ENCODE measurements at places on chromosomes 11 and 22.

- no peak for DNase-seq
These were observed 28.3 kb downstream of the MYO18B start for GRCh38 chr22:25770333-25770732.

DNA sequence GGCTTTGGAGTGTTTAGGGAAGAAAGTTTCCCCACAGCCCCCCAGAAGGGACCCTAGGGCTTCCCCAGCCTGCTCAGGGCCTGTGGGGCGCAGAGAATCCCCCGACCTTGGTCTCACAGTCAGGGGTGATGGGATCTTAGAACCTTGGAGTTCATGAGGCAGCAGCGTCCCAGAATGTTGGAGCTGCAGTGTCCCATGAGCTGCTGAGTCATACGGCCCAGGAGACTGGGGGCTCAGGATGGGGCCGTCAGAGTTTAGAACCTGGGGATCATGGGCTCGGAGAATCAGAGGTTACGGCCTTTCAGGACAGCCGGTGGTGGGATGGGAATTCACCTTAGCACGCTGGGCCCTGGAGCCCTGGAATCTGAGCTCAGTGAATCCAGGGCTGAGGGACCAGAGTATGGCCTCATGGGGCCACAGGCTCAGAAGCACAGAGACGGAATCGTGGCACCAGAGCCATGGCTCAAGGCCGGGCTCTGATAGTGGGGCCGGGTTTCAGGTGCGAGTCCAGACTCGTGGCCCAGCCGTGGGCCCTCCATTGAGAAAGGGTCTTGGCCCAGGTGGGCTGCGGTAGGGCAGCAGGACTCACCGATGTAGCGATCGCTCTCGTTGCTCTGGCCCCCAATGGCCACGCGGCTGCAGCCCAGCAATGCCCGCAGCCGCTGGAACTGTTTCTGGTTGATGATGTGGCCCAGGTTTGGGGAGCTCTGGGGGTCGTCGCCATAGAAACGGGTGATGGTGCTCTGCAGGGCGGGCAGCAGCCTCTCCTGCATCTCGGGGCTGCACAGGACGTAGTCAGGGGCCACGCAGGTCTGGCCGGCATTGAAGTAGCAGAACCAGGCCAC lies 9.5 kb downstream of the ALDH3B2 start:
- DNase-seq, result no peak

- DNase-seq, result no peak
These were observed 235.5 kb downstream of the GRIK4 start for GRCh38 chr11:120746836-120747609.

- no peak for DNase-seq
These were observed 432.2 kb upstream of the ANO3 start for GRCh38 chr11:25899617-25900160.

DNA sequence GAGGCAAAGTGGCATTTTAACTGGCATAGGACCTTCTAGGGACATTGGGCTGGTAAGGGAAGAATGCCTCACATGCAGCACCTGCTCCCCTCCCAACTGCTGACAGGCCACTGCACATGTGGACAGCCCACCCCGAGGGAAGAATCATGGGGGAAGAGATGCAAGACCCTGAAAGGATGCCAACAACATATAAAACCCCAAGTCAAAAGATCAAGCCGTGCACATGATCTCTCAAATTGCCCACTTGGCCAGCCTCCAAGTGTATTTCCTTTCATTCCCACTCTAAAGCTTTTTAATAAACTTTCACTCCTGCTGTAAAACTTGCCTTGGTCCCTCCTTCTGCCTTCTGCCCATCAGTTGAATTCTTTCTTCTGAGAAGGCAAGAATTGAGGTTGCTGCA lies 947.8 kb upstream of the CCDC90B start:
- DNase-seq, result no peak

DNA sequence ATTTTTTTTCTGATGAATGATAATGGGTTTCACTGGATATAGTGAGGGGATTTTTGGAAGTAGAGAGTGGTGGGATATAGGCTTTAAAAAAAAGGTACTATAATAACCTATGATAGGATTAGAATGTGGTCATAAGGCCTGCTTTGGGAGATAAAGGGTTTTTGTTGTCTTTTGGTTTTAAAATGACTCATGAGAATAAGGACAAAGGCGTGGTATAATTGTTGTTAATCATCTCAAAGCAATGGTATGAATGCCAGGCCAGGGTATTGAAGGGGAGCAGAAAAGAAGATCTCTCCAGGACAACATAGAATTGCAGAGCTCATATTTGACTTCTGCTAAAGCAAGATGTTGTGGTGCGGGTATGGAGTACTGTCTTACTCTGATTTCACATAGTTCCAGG lies 579.4 kb downstream of the JRKL start:
- no peak for DNase-seq

GRCh38 chr11:119989159-119989821 lies 148.6 kb downstream of the TRIM29 start:
- no peak for DNase-seq

GRCh38 chr11:124934862-124935547 lies 842 bp downstream of the HEPACAM start:
- no peak for DNase-seq

- no peak for DNase-seq
These were observed 183.1 kb downstream of the CHST1 start for GRCh38 chr11:45482331-45482730.

- DNase-seq, result no peak
These were observed 147.4 kb downstream of the BBOX1 start for GRCh38 chr11:27187848-27188621.

- DNase-seq, result no peak
These were observed at the start of gene NFAM1 for GRCh38 chr22:42432020-42432596. TSS of gene NFAM1 (minus strand) at chr22:42432403. CDS start at chr22:42432357, 46 bp downstream.

DNA sequence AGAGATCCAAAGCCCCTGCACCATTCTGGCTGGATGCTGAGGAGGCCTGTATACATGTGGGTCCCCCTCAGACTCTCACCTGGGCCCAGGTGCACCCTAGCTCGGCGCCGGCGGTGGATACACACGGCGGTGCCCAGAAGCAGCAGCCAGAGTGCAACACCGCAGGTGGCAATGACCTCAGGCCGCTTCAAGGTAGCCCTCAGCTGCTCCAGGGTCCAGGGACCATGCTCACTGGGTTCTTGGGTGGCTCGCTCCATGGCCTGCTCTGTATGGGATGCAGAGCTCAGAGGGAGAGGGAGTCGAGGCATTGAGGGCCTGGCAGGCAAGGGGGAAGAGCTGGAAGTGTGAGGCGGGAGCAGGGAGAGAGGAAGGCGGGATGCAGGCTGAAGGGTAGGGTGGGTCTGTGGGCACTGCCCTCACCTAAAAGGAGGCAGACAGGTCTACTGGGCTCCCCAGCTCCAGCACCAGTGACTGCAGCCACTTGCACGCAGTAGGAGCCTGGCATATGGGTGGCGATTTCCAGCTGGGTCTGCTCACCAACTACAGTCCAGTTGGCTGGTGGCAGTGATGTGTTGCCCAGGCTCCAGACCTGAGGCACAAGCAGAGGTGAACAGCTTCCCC lies 3.8 kb downstream of the ROBO4 start:
- no peak for DNase-seq

DNA sequence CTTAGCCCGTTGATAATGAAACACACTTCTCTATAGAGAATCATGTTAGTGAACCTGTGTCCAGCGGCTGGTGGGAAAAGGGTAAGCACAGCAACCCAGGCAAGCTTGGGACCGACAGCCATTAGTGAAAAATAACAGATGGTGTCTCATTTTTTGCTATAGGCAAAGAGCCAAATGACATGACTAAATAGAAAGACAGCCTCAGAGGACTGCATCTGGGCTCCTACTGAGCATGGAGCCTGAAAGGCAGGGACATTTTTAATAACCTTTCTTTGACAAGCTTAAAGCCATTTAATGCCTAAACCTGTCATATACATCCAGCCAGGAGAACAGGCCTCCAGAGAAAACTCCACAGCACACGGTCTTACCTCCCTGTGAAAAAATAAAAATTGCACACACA lies 67.0 kb downstream of the FANCF start:
- no peak for DNase-seq

DNA sequence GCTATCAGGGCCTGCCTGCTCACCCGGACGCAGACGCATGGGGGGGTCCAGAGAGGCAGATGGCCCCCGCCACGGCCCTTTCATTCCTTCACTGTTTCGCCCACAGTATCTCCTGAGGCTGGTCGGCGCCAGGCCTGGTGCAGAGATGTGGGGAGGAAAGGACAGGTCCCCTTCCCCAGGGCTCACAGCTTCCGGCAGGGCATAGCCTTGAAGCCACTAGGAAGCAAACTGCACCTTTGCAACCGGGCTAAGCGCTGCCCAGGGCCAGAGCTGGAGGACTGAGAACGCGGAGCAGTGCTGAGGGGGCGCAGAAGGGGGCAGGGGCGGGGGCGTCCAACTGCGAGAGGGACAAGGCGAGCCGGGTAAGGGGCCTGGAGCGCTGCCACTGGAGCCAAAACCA lies 20.2 kb upstream of the FLRT1 start:
- DNase-seq, result no peak

DNA sequence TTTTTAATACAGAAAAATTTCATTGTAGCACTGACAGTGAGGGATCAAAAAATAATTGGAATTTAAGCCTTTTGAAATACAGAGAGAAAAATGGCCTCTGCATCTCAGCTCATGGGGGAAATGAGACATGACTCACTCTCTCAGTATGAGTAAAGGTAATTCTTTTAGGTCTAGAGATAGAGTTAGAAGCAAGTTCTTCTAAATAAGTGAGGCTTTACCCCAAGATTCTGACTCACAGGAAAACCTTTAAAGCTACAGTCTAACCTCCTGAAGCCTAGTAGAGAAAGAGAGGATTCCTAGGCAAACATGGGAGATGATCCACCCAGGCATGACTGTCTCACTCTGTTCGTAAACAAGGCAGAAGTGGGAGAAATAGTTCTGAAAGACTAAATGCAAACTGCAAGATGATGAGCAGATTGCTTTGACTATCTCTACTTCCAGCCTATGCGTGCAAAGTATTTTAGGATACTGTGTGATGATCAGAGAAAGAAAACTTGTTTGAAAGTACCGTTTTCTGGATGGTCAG lies 1003.3 kb upstream of the CCDC90B start:
- no peak for DNase-seq

DNA sequence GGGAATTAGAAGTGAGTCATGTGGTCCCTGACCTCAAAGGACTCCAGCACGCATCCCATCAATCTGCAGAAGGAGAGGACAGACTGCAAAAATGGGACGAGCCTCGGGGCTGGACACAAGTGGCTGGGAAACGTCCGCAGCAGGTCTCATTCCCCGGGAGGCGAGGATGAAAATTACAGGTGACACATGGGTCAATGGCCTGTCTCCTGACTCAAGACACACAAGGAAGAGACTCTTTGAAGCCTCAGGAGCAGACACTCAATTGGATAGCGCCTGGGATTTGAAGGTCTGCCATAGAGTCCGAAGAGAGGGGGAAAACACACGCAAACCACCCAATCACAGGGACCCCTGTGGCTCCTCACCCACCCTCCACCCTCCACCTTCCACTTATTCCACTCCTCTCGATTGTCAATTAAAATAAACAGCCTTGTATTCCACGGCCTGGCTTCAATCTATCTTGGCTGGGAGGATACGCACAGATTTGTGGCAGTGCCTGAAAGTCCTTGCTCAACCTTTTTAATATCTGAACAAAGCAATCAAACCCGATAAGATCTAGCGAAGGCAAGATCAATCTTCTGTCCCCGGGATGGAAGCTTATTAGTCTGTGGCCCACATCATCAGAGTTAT lies 101.8 kb upstream of the CADM1 start:
- no peak for DNase-seq

- DNase-seq, result no peak
These were observed 5.4 kb upstream of the TXN2 start for GRCh38 chr22:36486619-36487384.

DNA sequence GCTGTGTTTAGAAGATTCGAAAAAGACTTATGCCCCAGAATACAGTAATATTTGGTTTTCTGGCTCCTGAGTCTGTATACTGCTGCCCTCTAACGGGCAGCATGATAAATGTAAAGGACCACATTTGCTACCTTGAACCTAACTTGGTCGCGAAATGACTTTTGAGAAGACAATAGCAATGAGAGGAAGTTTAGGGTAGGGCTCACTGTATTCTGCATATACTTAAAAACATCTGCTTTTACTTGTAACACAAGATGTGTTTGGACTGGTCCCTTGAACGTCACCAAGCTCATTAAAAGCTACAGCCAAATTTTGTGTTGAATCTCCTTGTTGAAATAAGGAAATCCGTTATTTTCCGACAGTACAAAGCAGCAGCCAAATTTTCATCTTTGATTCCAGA lies 309.1 kb downstream of the SWAP70 start:
- no peak for DNase-seq

DNA sequence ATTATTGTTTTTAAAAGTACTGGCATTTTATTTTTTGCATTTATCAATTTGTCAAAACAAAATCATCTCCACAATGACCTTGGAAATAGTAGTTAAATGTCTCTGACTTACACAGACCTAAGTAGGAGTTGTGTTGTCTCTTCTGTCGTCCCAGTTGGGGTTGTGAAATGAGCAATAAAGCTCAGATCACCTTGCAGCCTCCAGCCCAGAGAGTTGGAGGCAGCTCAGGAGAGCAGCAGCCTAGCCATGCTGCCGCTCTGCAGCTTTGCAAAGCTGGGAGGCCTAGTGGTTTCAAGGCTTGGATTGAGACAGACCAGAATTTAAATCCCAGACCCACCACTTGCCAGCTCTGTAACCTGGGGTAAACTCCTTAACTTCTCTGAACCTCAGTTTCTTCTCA lies 65.2 kb upstream of the CRYBB3 start:
- DNase-seq, result no peak

DNA sequence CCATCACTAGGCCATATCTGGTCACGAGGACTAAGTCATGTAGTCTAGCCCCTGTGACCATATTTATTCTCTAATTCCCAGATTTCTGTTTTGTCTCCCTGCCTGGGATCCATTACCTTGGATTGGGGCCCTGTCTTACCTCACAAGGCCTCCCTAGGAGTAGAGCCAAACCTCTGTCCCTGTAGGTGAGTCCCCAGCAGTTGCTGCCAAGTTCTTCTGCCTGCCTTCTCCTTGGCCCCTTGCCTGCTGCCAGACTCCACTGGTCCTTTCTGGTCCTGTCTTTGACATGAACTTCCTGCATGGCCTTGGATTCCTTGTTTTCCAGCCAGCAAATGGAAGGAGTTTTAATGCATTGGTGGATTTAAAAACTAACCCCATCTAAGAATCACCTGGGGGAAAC lies 35.6 kb upstream of the CADM1 start:
- DNase-seq, result no peak

DNA sequence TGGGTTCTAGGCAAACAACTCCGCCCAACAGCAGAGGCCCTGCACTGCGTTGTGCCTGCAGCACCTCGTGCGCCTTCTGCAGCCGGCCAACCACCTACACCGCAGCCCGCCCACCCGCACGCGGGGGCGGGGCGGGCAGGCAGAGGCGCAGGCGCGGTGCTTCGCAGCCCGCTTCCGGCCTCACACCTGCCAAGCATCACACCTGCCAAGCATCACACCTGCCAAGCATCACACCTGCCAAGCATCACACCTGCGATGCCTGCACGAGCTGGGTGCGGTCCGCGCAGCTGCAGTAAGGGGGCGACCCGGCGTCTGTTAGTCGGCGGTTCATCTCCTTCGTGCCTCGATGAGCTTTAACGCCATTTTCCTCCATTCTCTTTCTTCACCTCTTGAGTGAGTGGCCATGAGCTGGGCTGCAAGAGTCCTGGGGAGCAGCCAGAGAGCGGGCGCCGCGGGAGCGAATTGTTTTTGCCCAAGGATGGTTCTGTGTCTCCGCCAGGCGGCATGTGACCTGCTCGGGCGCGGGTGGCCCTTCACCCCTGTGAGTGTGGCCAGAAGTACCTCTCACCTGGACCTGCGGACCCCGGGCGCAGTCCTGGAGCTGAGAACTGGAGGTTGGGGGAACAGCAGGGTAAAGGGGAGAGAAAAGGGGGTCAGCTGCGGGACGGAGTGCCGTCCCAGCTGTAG lies at the start of gene LDHAL6A:
Gene LDHAL6A, plus strand, starts transcription at position 171 of the 687 bp plus-strand sequence. CDS start 825 bp downstream, outside the sequence.
- DNase-seq, result no peak
